ENCODE measurements at places on chromosomes 4 and X.

GRCh38 chr4:145061318-145061920, 36.6 kb downstream of the ANAPC10 start:
- DNase-seq = no peak

DNA sequence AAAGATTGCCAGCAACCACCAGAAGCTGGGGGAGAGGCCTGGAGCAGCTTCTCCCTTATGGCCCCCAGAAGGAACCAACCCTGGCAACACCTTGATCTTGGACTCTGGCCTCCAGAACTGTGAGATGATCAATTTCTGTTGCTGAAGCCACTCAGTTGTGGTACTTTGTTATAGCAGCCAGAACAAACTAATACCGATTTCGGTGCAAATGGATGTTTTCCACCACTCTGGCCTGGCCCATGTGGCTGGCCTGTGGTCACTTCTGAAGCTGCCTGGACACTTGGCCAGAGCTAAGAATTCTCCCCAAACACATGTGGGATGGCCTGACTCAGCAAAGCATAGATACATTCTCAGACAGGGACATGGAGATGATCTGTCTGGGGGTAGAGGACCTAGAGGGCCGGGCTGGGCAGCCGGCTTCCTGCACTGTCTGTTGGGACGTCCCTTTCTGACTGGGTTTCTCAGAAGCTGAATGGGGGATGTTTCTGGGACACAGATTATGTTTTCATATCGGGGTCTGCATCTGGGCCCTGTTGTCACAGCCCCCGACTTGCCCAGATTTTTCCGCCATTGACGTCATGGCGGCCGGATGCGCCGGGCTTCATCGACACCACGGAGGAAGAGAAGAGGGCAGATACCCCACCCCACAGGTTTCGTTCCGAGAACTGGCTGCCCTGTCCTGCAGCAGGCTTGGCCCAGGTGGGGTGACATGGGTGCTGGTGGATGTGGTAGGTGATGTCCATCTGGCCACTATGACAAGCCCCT, 4.1 kb downstream of the FOXP3 start:
- DNase-seq = no peak

DNA sequence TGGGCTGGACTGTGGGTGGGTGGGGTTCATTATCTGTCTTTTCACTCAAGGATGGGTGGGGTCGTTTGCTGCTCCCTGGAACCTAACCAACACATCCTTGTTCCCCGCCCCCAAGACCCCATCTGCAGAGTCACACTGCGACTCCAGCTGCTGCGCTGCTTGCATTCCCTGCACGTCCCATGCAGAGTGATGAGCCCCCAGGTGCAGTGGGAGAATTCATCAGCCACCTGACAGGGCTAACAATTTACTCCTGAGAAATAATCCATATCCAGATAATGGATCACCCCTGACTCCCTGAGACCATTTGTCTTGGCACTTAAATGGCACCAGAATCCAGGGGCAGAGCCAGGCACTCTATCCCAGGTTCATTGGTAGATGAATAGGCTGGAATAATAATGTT, 12.4 kb upstream of the ARHGAP36 start:
- DNase-seq = no peak

DNA sequence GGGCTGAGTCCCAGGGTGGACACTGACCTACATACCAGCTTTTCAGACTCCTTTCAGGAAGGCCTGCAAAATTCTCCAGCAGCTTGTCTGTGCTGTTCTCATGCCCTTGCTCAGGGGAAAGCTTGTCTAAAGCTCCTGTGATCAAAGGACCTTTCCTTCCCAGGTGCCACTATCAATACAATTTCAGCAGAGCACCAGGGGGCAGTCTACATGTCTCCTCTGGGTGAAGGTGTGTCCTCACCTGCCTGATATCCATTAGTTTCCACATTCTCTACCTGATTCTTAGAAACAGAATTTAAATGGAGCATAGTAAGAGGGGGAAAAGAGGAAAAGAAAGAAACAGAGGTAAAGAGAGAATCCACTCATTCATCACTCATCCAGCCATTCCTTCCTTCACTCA, 114.2 kb downstream of the PPARGC1A start:
- DNase-seq = no peak

DNA sequence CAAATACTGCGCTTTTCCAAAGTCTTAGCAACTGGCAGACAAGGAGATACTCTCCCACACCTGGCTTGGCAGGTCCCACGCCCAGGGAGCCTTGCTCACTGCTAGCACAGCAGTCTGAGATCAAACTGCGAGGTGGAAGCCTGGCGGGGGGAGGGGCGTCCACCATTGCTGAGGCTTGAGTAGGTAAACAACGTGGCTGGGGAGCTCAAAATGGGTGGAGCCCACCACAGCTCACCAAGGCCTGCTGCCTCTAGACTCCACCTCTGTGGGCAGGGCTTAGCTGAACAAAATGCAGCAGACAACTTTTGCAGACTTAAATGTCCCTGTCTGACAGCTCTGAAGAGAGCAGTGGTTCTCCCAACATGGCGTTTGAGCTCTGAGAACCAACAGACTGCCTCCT, 23.0 kb upstream of the NFKB1 start:
- no peak for DNase-seq

DNA sequence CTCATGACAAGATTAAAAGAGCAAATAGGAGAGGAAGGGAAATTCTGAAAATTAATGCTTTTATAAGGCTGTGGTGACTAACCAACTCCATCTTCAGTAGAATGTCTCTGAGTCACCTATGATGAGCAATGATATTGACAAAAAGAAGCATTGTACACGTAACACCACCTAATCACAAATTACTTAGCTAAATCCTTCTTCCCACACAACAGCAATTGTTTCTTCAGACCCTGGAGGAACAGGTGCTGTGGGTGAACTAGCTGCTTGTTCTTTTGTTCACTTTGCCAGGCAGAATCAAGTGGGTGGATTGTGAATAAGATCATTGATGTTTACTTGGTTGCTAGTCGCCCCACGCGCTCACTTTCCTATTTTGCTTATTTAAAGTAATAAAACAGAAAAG, 315.5 kb downstream of the CAMK2D start:
- DNase-seq = no peak

- peak; percentile 44 for DNase-seq
These were observed 1.4 kb downstream of the HAND2 start for GRCh38 chr4:173528378-173529321.

DNA sequence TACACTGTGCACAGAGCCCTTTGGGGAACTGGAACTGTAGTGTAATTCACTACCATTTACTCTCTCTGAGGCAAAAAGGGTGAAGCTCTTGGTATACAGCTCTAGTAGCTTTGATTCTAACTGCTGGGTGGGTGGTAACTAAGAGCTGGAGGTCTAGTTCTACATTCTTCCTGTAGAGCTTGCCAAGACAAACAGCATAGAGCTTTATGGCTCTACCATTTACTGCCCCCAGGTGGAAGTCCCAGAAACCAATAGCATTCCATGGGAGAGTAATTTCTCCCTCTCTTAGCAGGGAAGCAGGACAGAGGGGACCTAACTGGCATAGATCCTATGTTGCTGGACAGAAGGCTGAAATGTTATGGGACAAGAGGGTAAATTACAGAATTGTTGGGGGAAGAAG, 26.7 kb downstream of the HDAC8 start:
- no peak for DNase-seq

DNA sequence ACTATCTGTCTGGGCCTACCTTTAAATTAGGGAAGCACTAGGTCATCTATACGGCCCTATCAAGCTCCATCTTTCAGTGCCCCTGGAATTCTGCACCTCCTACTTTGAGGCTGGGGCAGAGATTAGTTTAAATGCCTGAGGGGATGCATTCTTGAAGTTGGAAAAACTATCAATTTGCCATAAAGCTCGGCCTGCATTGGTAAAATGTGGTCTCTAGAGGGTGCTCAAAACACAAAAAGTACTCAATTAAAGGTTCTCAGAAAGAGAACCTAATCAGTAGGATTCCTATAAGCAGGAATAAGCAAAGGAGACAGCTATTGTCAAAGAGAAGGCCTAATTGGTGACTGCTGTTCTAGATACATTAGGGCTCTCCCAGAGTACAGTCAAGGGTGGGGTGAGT, 111.7 kb downstream of the AMER1 start:
- DNase-seq = no peak

DNA sequence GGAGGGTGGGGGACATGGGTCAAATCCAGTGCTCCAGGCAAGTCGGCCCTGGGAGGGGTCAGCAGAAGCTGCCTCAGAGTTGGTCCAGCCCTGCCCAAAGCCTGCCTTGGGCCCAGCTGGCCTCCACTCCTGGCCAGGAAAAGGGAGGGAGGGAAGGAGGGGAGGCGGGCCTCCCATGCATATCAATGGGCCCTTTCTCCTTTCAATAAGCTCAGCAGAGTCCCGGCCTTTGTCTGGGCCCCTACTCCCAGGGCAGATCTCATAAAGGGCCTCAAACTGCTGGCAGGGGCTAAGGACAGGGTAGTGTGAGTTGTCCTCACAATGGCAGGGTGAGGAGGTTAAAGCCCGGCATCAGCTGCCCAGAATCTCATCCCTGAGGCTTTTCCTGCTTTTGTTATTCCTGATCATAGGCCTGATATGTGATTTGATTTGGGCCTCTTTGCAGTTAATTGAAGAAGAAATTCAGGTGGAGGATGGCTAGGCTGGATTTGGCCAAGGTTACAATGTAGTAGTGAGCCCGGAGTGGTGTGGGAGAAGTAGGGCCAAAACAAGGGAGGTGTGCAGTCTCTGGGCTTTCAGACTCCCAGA, 121.1 kb upstream of the ATP6AP2 start:
- no peak for DNase-seq

DNA sequence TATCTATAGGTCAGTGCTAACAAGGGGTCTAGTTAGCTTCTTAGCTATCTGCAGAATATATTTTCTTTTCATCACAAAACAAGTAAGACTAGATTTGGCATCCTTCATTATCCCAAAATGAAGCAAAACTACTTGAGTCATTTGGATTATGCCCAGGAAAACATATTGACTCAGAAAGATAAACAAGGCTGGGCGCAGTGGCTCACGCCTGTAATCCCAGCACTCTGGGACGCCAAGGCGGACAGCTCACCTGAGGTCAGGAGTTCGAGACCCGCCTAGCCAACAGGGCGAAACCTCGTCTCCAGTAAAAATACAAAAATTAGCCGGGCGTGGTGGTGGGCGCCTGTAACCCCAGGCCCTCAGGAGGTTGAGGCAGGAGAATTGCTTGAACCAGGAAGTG, 18.0 kb upstream of the MND1 start:
- DNase-seq = no peak

- DNase-seq = no peak
These were observed 26.5 kb downstream of the ZNF81 start for GRCh38 chrX:47863187-47863586.

DNA sequence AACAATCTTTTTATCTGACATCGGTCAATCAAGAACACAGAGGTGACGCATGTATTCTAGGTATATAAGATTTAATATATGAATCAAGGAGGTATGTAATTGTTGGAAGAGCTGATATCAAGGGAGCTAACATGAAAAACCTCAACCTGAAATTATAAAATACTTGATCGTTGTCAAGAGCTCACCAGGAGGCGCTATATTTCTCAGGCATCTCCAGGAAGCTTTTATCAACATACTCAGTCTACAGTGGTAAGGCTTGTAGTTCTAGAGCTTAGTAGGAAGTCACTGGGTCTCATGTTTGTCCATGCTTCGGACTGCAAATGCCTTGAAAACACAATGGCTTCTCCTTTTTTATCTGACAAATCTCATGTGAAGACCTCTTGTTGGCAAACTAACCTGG, 156.1 kb downstream of the GRXCR1 start:
- DNase-seq = no peak

DNA sequence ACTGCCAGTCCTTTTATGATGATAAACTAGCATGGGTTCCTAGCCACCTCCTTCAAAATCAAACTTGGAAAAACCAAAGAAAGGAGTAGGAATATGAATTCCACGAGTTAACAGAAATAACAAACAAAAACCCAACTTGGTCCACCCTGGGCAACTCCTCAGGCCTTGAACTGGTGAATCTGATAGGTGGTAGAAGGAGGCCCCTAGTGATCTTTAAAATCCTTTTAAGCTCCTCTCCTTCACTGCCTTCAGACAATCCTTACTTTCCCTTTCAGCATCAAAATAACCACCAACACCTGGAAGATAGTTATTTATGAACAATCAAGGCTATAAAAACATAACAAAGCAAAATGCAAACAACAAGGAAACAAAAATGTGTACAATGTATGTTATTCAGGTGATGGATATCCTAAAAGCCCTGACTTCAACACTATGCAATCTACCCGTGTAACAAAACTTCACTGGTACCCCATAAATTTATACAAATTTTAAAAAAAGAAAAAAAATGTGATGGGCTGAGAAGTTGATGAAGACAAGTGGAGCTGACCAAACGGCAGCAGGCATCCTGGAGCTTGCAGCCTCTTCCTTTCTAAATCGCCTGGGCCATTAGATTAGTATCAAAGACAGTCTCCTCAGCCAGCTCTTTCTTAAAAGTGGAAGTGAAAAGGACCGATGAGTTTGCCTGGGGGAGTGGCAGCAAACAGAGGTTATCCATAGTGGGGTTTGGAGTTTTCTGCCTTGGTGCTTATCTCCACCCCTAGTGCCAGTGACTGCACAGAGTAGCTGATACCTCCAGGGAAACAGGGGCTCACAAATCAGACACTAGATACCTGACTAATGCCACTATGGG, 179.6 kb downstream of the TMA16 start:
- no peak for DNase-seq

DNA sequence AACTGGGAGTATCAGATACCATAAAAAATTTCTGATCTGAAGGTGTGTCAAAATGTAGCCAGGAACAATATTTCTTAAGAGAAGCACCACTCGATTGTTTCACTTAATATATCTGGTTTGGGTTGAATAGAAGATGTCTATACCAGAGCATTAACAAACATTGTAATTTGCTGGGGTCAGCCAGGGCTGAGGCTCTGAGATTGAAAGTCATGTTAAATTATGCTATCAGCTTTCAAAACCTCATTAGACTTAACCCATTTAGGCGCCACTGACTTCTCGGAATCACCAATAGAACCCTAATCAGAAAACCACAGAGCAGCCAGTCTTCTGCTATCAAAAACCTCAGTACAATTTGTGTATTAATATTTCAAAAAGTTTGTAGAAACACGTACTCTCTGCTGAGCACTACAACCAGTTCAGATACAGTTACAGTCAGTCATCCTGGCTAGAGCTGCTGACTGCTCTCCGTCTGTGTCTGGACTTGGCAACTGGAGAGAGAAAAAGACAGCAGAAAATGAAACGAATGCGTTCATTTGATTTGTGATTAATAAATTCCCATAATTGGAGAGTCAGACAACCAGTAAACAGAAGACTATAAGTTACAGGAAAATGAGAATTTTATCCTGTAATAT, 848.6 kb upstream of the PABPC4L start:
- no peak for DNase-seq

DNA sequence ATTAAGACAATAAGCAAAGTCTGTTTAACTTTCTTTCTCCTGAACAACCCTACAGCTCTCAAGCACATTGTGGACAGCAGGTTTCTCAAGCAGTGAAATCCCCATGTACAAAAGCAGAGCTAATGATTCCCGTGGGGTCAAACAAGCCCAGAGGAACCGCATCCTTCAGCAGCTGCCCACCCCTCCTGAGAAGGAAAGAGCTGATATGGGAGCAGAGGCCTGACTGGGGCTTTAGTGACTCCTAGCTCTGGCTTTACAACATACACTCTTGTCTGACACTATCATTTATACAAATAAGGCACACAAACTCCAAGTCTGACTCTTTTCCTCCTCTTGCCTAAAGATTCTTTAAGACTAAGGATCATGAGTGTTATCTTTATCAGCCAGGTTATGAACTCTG, 32.8 kb downstream of the HDAC8 start:
- DNase-seq = no peak

Data from left hindlimb (tissue), 1 donor.